CD4-positive, alpha-beta T cell treated with Interferon alpha-2 for 1 hour (primary cell): ENCODE measurements at places on chromosomes 3 and 15.

DNA sequence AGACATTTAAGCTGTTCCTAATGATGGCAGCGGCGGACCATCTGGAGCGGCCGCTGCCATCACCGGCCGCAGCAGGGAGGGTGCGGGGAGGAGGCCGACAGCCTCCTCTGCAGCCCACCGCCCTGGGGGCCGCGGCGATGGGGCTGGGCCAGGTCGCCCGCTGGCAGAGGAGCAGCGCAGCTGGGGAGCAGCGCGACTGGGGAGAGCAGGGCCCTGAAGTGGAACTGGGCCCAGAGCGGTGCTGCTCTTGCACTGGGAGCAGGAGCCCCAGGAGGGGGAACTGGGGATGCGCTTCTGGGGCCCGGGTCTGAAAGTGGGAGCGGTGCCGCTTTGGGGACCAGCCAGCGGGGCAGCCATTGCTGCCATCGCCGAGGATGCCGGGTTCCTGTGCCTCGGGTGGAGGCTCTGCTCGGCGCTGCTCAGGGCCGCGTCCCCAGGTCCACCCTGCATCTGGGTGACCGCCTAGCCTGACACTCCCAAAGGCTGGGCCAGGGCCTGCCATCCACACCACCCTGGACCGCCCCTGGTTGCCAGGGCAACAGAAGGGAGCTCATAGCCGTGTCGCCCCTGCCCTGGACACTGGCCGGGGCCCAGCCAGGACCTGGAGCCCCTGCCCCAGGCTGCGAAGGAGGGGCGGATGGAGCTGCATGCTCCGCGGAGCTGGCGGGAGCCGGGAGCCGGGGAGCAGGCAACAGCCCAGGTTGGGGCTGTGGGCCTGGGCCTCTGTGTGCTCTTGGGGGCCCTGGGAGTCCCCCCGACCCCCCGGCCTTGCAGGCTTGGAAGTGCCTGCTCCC, 15.5 kb upstream of the PLA2G4E start:
- DNase-seq: no peak

GRCh38 chr3:169607949-169608348, 55.6 kb downstream of the MECOM start:
- DNase-seq: no peak

GRCh38 chr3:128455116-128455515, 11.6 kb downstream of the DNAJB8 start:
- no peak for DNase-seq

DNA sequence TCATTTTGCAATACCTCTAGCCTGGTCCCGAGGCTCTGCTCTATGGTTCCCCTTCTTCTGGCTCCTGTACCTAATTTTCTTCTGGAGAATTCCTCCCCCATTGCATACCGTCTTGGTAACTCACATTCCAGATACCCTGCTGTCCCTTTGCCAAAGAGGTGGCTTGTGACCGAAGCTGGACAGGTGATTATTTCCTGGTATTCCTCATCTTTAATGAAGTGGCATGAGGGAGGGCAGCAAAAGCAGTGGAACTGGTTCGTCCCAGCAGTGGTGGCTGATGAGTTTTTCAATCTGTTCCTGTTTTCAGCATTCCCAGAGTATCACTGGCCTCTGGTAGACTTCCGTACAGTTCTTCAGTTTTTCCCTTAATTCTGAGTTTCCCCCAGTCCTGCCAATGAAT, 186.2 kb upstream of the CADPS start:
- DNase-seq: no peak

DNA sequence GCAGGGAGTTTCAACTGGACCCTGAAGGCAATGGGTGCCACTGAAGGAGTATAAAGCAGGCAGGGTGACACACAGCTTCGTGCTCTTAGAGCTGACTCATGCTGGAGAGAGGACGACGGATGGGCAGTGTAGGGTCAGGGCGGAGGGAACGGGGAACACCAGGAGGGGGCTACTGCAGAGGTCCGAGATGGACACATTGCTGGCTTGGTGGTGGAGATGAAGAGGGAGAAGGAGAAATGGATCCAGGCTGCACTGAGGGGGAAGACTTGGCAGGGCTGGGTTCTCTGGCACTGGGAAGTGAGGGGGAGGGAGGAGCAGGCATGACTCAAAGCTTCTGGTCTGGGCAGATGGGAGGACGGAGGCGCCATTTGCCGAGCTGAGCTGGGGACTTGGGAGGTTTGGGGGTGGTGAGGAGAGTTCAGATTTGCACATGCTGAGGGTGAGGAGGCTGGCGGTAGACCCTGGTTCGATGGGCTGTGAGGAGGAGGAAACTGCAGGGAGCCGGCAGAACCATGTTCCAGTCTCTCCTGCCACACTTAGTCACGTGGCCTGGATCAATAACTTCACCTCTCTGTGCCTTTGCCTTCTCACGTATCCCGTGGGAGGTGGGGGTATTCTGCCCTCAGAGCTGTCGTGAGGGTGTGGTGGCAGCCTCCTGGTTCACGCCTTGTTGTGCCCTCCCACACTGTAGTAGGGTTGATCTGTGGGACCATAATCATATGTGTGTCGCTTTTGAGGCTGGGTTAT, 4.6 kb upstream of the KCTD6 start:
- no peak for DNase-seq
